Panc1 (cell line): ENCODE measurements at places on chromosomes 7 and 10.
A peak's percentile ranks its signal among the peaks of the same experiment; 100 is the strongest.

DNA sequence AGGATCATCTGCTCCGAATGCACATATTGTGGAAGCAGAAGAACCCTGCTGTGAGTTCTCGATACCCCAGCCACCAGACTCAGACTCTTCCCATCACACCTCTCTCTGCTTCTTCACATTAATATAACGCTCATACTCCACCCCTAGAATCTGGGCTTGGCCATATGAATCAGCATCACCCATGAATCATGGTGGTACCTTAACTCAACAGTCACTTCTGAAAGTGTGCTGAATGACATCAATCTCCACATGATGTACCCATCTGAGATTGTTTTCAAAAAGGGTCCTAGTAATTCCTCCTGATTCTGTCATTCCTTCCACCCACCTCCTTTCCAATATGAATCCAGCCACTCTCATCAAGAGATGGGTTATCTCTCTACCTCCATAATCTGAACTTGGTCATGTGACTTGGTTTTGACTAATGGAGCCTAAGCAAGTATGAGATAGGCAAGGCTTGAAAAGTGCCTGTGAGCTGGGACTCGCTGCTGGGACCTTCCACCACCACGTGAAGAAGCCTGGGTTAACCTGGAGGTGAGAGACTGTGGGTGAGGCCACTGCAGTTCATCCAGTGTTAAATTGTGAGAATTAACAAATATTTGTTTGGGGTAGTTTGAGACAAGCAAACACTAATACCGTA is 15.4 kb downstream of the YWHAG start:
- no peak for DNase-seq

GRCh38 chr7:122768827-122769226 is 66.1 kb upstream of the RNF148 start:
- no peak for DNase-seq

DNA sequence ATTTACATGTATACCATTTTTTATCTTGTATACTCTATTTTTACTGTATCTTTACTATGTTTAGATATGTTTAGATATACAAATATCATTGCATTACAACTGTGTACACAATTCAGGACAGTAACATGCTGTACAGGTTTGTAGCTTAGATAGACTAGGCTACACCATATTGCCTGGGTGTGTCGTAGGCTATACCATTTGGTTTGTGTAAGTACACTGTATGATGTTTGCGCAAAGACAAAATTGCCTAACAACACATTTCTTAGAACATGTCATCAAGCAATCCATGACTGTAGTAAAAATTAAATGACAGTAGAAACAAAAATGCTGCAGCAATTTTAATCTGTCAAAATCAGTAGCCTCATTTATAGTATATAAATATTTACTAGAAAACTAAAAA is 812.2 kb downstream of the GRM8 start:
- DNase-seq: no peak

DNA sequence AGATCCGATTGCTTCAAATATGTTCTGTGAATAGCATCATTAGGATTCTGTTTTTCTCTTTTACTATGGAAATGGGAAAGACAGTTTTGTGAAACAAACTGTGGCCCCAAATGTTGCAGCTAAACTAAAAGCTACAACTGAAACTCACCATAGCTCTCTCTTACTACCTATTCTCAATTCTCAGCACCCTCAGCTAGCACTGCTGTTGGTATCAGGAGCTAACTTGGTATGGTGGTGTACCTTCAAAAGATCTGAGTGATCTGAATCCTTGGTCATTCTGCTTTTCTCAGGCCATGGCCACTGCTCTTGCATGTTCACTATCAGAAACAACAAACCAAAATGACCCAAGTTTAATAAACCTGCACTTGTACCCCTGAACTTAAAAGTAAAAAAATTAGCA is 1208.0 kb downstream of the SORCS1 start:
- no peak for DNase-seq

DNA sequence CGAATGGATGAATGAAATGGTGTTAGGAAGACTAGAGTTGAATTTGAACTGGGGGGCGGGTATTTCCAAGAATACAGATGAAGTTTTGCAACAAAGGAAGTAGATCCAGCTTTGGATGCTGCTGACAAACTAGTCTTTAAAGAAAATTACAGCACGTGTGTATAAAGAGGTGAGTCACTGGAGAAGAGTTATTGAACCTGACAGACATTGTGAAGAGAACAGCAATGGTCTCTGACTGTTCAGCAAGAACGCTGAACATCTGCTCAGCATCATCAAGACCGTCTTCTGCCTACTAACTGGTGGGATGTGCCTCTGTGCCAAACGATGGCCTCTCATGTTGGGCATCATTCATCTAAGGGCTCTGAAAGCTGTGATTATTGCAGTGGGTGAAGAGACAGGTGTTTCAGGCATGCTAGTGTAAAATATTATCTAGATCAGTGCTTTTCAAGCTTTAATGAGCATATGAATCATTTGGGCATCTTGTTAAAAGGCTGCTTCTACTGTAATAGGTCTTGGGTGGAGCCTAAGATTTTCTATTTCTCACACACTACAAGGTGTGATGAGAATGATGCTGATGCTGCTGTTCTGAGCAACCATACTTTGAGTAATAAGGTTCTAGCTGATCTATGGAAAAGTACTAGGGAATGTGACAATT is 291.3 kb downstream of the PTEN start:
- no peak for DNase-seq

DNA sequence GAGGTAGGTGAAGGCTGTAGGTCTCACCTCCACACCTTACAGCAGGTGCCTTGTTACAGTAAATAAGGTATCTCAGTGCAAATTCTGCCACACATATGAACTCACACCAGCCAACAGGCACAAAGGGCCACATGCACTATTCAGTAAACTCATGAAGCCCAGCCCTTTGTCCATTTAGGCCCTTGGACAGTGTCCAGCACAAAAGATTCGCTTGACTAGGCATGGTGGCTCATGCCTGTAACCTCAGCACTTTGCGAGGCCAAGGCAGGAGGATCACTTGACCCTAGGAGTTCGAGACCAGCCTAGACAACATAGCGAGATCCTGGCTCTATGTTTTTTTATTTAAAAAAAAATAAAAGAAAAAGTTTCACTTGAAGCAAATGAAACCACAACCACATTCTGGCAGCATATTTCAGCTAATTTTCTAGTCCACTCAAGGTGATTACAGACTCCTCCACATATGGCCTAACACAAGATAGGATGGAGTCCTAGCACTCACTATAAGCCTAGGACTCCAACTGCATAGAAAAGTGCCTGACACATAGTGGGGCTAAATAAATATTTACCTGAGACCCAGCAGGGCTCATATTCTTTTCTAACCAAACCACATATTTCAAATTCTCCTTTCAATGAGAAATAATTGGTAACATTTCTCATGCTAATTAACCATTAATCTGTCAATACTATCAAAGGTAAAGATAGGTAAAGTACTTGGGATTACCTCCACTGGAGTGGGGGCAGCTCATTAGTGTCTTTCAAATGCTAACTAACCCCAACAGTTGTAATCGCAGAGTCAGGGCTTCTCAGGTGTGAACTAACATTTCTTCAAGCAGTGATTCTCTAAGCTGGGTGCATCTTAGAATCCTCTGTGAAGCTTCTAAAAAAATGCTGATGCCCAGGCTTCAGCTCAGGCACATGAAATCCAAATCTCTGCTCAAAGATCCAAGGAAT is 4.5 kb upstream of the ANKRD1 start:
- DNase-seq: no peak

GRCh38 chr10:11593612-11594011 is 17.8 kb downstream of the USP6NL start:
- no peak for DNase-seq

- no peak for DNase-seq
These were observed 207.0 kb downstream of the MLLT10 start for GRCh38 chr10:21740989-21741388.

- no peak for DNase-seq
These were observed 165.7 kb downstream of the SEMA3D start for GRCh38 chr7:85021101-85021704.

- DNase-seq: no peak
These were observed 30.6 kb downstream of the ESYT2 start for GRCh38 chr7:158798741-158799140.

DNA sequence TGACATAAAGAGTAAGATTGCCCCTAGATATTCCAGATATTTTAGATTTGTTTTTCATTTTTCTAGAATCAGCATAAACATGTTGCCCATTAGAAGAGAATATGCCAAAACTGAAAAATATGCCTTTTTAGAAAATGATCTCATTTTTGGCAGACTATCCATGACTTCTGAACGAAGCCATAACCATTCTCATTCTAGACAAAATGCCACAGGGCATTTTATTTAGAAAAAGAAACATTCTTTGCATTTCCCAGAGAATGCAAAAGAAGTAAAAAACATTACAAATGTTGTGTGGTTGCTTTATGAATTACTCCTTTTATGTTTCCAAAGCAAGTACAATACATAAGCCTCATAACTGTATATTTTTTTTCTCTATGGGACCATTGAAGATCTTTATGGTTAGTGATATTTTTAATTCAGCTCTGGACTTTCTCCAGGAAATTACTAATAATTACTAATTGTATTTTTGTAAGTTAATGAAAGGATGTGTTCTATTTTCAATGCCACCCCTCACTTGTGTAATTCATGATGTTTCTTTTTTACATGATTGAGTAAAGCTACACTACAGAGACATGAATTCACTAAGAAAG is 109.6 kb upstream of the SEM1 start:
- DNase-seq: no peak

DNA sequence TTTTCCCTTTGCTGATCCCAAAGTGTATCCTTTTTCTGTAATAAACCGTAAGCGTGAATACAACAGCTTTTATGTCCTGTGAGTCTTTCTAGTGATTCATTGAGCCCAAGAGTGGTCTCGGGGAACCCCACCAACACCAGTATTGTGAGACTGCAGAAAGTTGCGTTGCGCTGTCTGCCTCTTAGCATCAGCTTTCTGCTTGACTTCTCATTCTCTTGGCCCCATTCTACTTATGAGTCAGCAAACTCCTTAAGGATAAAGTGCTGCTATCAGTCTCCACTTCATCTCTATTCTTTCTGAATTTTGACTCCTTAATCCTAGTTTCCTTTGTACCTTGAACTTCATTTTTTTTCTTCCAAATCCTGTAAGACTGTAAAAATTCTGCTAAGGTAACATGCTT is 184.3 kb upstream of the MBL2 start:
- no peak for DNase-seq

DNA sequence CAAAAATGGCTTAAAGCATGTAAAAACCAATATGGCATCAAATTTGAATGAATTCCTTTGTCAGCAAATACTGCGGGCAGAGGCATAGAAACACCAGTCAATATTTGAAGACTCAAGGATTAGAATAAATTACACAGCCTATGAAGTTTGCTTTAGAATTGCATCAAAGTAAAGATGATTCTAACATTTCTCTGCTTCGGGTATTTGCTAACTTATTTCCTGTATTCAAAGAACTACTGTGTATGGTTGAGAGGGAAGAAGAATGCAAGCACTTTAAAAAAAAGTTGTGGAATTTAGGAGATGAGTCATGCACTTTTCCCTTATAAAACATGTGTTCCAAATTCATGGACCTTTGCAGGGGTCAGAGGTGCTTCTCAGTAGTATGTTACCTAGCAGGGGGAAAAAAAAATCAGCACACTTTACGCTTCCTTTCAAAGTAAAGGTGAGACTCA is 90.1 kb downstream of the PIP4K2A start:
- DNase-seq: peak; percentile 50

- DNase-seq: no peak
These were observed 300.5 kb upstream of the KAT6B start for GRCh38 chr10:74525885-74526284.

GRCh38 chr7:131620673-131621609 is 64.5 kb upstream of the PODXL start:
- no peak for DNase-seq

- DNase-seq: no peak
These were observed 295.3 kb upstream of the MKI67 start for GRCh38 chr10:128421371-128422160.

DNA sequence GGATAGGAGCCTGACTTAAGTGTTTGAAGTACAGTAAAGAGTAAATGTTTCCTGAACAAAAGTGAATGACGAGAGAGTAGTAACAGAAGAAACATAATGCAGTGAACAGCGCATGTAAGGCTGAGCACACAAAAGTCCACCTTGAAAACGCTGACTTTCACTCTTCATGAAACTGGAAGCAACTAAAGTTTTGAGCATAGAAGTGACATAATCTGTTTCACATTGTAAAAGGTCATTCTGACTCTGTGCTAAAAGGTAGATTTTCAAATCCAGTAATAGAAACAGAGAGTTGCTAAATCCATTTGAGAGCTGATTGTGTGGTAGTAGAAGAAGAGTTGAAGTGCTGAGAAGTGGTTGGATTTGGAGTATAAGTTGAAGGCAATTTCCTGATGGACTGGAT is 1037.0 kb downstream of the CNTNAP2 start:
- no peak for DNase-seq

GRCh38 chr7:149662591-149663095 is 110.7 kb downstream of the ZNF467 start:
- DNase-seq: peak; percentile 43

DNA sequence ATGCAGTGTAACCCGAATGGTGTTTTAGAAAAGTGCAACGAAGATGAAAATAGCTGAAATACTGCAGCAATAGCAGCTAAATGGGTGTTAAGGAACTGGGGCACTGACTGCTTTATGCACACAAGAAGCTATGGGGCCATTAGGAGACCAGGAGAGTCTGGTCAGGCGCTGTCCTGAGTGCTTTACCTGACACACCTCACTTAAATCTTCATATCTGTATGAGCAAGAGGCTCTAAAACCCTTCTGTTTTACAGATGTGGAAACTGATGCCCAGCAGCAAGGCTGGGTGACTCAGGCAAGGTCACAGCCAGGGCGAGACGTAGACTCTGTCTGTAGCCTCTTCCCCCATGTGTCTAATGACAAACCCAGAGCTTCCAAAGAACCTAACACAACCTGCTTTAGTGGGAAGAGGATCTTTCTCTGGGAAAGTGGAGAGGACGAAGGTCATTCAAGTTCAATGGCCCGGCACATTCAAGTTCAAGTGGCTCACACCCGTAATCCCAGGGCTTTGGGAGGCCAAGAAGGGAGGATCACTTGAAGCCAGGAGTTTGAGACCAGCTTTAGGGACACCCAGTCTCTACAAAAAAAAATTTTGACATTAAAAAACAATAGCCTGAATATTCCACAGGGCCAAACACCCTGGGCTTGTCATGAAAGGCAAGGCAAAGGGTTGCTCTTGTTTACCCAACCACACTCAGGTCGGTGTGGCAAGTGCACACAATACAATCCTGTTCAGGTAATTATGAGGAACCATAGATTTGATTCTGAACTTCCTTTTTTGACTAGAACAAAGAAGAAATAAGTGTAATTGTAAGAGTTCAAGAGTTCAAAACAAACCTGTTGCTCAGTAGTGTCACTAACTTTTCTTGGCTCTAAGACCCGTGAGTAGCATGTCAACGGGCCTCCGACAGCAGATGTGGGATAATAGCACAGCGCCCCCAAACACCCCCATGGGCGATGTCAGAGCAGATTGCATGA is 53.7 kb upstream of the KLF6 start:
- DNase-seq: no peak

DNA sequence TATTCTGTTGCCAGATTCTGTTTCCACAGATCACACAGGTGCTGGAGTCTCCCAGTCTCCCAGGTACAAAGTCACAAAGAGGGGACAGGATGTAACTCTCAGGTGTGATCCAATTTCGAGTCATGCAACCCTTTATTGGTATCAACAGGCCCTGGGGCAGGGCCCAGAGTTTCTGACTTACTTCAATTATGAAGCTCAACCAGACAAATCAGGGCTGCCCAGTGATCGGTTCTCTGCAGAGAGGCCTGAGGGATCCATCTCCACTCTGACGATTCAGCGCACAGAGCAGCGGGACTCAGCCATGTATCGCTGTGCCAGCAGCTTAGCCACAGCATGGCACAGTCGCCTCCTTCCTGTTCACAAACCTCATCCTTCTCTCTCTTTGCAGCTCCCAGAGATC is 237.5 kb upstream of the PRSS1 start:
- DNase-seq: no peak
